ENCODE measurements at places on chromosomes 3 and 15.

- no peak for DNase-seq
These were observed 64.4 kb downstream of the LINGO1 start for GRCh38 chr15:77568014-77568972.

GRCh38 chr3:107076946-107077345, 300.3 kb upstream of the CCDC54 start:
- no peak for DNase-seq

DNA sequence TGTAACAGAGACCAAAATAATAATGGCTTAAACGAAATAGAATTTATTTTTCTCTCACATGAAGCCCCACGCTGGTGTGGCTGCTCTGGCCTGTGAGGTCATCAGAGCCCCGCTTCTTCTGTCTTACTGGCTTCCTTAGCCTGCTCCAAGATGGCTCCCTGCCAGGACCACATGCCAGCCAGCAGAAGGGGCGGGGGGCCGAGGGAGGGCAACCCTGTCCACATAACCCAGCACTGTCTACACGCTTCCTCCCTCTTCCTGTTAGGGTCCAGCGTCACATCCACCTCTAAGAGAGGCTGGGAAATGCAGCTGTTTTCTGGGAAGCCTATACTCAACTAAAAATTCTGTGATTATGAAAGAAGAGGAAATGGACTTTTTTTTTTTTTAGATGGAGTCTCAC, 107.9 kb upstream of the DLG1 start:
- no peak for DNase-seq

DNA sequence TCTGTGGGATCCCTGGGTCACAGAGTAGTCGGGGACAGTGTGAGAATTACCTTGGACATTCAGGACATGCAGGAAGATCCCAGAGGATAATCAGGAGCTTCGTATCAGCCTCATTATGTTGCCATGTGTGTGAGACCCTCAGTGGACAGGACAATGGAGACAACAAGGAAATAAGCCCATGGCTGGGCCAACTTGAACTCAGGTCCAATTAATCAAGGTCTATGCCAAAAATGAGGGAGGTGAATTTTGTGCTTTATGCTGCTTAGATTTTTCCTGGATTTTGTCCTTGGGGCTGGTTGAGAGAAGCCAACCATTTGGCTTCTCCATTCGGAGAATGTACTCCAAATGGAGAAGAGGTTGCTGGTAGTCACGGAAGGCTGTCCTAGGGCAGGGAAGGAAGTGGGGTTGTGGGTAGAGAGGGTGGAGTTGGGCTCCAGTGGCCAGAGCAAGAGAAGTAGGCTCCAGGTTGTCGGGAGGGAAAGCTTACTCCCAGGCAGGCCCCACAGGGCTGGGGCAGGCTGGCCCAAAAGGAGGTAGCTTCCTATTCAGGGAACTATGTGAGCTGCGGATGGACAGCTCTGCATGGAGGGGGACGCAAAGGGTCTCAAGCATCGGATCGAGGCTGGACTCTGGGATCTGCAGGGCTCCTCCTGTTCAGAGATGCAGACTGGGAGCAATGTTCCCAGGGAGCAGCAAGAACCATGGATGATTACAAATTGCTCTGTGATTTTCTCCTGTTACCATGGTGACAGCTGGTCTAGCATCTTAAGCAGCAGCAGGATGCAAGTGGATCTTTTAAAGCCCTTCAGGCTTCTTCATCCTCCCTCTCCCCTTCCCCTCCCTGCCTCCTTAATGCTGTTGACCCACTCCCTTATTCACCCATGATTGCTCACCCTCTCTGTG, 91.1 kb downstream of the WNT7A start:
- DNase-seq, result no peak

Measured in cortex of kidney (tissue), 1 donor.